Neural progenitor cell (in vitro differentiated cells): ENCODE measurements at places on chromosomes 12 and 14.

- no peak for DNase-seq
Measured at GRCh38 chr12:31524791-31525495, 66.0 kb downstream of the DENND5B start.

- no peak for DNase-seq
Measured at GRCh38 chr14:58635091-58635830, 2.5 kb upstream of the DACT1 start.

DNA sequence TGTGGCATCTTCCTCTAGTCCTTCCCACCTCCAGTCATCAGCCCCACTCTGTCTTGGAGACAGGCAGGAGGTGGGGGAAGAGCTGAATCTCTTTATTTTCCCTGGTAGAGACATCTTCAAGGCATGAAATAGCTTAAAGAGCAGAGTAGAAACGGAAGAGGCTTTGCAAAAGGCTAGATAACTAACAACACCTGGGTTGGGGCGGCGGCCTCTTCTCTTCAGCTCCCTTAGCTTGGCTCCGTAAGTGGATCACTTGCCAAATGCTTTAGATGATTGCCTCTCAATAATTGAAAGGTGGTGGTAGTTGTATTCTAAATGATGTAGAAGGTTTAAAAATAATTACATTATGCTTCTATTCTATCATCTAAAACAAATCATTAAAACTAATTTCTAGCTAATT, 36.1 kb downstream of the SSPN start:
- DNase-seq: no peak

GRCh38 chr14:64200170-64200569, 94.0 kb downstream of the ESR2 start:
- no peak for DNase-seq

DNA sequence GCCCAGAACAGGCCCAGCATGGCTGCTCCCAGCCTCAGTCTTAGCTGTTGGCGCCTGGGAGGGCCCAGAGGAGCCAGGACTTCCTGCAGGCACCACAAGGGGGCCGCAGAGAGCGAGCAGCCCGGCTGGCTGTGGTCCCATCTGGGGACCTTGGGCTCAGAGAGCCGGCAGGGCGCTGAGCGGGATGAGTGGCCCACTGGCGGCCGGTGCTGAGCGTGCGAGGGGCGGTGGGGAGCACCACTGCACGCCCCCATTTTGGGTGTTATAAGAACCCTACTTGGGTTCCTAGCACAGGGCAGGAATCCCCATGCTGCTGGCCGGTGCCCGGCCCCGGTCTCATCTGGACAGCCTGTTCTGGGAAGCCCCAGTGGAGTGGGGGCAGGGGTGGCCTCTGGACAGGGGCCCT, 25.9 kb upstream of the CRIP2 start:
- peak; percentile 70 for DNase-seq

GRCh38 chr12:112196196-112196875, 71.0 kb downstream of the TRAFD1 start:
- no peak for DNase-seq
